Dermis blood vessel endothelial cell (primary cell): ENCODE measurements at places on chromosomes 7 and 10. TPM values are rescaled to one million over a fixed set of nuclear protein-coding genes. Genes with fewer than 3 reads are reported as not detected.

- no peak for DNase-seq
Measured at GRCh38 chr10:113359655-113360054, 193.2 kb upstream of the HABP2 start.

The GIMAP6 gene
- total RNA-seq: 262 and 355 TPM in 2 replicates

DNA sequence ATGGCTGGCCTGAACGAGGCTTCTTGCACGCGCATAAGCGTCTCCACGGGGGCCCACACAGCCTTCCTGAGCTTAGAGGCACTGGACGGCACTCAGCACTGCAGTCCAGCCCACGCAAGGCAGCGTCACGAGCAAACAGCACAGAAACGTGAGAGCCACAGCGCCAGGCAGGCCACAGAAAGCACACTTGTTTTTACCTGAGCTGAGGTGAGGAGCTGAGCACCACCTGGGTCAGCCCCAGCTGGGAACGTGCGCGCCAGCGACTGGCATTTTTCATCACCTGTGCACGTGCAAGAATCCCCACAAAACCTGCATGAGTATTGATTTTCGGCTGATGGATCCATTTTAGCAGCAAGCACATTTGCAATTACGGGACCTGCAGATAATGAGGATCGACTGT, 26.7 kb downstream of the IQCE start:
- no peak for DNase-seq

GRCh38 chr10:132862485-132863420, 76.8 kb upstream of the NKX6-2 start:
- no peak for DNase-seq

GRCh38 chr7:116598861-116599260, 73.1 kb upstream of the MET start:
- peak; percentile 43 for DNase-seq

- DNase-seq: no peak
Measured at GRCh38 chr10:30598105-30598776, 31.3 kb downstream of the LYZL2 start.

GRCh38 chr7:138006106-138006505, 4.2 kb upstream of the CREB3L2 start:
- no peak for DNase-seq

GRCh38 chr10:35092851-35093250, 2.7 kb upstream of the CUL2 start:
- no peak for DNase-seq

The CUBN gene
- 6.1 and 27.5 TPM in 2 replicates for total RNA-seq

- no peak for DNase-seq
Measured at GRCh38 chr7:138753150-138753518, 44.7 kb upstream of the TMEM213 start.

DNA sequence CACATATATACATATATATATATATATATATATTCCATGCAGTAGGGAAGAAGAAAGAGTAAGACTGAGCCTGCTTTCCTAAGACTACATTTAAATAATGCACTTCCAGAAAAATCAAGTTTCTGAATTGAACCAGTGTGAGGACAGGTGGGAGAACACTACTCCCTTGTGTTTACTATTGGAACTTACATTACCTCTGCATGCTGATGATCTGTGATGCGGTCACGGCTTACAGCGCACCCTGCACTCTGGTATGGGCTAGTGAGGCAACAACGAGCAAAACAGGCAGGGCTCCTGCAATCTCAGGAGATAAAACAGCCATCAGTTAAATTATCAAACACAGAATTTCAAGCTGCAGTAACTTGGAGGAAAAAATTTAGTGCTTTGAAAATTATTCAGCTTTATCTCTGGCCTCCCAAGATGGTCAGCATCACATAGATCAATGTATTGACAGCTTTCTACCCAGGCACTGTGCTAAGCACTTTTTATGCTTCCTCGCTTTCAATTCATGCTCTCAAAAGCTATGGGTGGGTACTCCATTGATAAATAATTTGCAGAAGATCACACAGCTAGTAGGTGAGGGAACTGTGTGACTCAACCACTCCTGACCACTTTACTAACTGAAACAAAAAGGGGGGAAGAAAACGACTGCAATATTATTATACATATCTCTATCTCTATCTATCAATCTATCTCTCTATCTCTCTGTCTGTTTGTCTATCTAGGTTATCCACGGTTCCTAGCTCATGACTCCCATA, 20.5 kb upstream of the SLC16A12 start:
- no peak for DNase-seq
